NCI-H146 (cell line): ENCODE measurements at places on chromosomes 6 and 20.

- DNase-seq: no peak
Measured at GRCh38 chr6:123467392-123467791, 169.4 kb downstream of the TRDN start.

DNA sequence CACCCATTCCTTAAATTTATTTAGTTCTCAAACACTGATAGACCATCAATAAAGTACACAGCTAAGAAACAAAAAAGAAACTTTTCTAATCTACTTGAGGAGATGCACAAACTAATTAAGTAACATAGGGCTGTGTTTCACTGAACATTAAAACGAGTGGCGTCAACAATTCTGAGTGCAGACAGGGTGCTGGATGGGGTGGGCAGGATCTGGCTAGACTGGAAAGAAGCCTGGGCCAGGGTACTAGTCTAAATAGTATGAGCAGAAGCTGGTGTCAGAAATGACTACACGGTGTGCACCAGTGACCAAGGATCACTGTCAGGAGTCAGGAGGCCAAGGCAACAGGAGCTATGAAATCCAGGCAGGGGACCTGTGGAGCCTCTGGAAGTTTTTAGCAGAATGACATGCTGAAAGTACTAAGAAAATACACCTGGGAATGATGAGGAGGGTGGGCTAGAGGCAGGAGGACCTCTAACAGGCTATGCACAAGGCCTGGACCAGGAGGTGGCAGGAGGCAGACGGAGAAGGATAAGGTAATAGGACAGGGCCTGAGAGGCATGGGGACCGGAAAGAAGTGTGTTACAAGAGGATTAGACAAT, 13.3 kb downstream of the ZBTB24 start:
- no peak for DNase-seq

- no peak for DNase-seq
Measured at GRCh38 chr6:111569951-111570350, 35.7 kb downstream of the TRAF3IP2 start.

GRCh38 chr6:167988154-167988495, 9.3 kb upstream of the KIF25 start:
- DNase-seq: no peak

- no peak for DNase-seq
Measured at GRCh38 chr6:116948533-116949304, 71.7 kb downstream of the RFX6 start.
